Stimulated activated CD4-positive, alpha-beta T cell treated with anti-CD3 and anti-CD28 coated beads, TNF-alpha, amount 100 ng/mL, for 1 hour (primary cell): ENCODE measurements at places on chromosomes 5 and 9.
A peak's percentile ranks its signal among the peaks of the same experiment; 100 is the strongest.

DNA sequence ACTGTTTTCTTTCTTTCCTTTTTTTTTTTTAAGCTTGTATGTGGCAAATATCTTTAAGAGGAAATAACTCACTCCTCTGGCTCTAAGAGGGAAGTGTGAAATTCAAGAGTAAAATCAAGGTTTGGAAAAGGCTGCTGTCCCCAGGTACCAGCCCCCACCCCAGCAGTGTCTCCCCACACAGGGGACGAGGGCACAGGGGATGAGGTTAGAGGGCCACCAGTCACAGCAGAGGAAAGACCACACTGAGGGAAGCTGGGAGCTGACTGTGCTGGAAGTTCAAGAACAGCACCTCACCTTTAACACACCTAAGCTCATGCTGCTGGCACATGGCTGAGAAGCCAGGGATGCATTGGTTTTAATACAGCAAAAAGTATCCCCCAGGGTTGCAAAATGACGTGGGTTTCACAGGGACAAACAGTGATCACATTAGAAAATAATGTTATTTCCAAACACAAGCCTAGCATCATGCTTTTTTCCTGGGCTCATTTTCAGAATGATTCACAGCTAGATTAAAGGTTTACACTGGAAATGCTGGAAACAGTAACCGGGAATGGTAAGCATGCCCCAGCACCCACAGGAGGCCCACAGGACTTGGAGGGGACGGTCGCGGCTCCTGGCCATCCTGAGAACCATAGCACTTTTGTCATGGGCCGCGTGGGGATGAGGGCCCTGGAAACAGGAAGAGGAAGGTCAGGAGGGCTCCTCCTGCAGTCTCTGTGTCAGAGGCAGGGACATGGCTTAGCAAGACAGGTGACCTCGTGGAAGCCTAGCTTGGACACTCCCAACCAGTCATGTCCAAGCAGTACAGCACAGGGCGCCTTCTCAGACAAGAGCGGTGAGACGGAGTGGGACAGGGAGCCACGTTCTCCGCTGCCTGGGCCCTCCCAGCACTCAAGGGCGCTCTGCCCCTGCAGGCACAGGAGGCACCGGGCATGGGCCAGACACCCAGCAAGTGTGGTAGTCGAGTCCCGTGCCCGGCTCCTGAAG, 6.9 kb downstream of the LPCAT1 start:
- no peak for DNase-seq

GRCh38 chr5:128271859-128272464, 188.4 kb downstream of the SLC12A2 start:
- no peak for DNase-seq

DNA sequence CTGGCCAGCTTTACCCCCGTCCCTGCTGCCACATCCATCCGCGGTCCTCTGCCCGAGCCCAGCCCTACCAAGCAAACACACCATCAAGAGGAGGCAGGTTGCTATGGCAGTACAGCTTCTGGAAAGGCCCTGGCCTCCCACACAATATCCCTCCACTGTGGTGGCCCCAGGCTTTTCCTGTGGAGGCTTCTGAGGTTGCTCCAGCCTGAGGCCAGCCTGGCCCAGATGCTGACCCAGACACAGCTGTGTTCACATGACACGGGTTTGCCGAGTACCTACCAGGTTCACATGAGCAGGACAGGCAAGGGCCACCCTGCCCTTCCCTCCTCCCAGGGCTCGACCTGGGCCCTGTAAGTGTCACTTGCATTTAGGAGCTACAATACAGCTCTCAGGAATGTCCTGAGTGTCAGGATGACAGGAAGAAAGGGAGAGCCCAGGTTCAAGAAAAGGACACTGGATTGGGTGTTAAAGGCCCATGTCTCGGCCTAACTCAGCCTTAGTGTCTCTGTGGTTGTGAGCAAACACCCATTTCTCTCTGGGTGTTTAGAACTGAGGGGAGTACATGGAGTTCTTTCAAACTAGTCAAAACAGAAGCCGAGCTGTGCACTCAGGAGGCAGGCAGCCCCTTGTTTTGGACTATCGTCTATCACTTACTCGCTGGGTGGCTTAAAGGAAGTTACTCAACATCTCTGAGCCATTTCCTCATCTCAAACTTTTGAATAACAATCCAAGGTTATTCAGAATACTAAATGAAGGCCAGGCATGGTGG, 40.2 kb downstream of the NAIF1 start:
- DNase-seq = peak; percentile 18

GRCh38 chr5:142110046-142110531, 1.5 kb downstream of the NDFIP1 start:
- DNase-seq = no peak

- DNase-seq = no peak
These were observed 869.4 kb upstream of the CDH6 start for GRCh38 chr5:30324083-30324482.
